H9 (cell line): ENCODE measurements at places on chromosomes 7 and 10.

- no peak for DNase-seq
These were observed 550.5 kb upstream of the COBL start for GRCh38 chr7:51867117-51867516.

GRCh38 chr10:96685306-96685705, 35.0 kb downstream of the PIK3AP1 start:
- DNase-seq = no peak

DNA sequence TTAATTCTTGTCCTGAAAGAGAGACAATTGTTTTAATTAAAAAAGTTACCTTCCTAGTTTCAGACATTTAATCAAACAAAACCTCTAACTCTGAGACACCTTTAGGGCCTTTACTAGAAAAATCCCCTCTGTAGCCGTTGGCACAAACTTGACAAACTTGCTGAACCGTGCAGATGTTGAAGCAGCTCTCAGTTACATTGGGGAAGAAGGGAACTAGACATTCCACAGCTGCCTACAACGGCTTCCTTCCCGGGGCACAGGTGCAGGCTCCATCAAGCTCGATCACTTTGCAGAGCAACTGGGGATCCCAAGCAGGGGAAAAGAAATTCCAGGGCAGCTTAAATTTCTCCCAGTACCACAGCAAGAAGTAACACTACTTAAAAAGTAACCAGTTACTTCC, 141.3 kb downstream of the SKAP2 start:
- peak; percentile 32 for DNase-seq

DNA sequence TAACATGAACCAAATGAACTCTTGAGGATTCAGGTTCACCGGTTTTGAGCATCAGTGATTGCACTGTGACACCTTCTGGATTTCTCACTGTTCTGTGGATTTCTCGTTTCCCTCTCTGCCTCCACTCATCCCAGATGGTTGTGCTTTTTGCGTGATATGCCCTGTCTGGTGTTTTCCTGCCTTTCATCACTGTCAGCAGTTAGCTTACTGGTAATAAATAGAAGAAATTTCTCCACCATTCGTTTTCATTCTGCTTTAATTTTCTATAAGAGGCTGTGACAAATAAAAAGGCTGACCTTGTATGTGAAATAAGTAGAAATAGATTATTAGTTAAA, 16.2 kb downstream of the BPGM start:
- DNase-seq = no peak

DNA sequence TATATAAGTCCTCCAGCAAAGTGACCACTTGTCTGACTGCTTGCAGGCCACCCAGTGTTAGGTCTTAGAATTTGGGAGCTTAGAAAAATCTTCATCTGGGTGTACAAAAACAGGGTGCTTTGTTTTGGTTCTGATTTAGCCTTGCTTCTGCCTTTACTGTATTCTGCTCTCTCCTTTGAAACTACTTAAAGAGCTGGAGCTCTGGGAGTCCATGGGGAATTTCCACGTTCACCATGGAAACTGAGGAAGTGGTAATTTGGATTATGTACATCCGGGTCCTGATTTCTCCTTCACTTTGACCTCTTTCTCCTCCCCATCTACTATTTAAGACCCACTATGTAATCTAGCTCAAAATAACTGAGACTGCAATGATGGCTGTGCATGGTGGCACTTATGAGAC, 103.0 kb downstream of the JAZF1 start:
- no peak for DNase-seq

DNA sequence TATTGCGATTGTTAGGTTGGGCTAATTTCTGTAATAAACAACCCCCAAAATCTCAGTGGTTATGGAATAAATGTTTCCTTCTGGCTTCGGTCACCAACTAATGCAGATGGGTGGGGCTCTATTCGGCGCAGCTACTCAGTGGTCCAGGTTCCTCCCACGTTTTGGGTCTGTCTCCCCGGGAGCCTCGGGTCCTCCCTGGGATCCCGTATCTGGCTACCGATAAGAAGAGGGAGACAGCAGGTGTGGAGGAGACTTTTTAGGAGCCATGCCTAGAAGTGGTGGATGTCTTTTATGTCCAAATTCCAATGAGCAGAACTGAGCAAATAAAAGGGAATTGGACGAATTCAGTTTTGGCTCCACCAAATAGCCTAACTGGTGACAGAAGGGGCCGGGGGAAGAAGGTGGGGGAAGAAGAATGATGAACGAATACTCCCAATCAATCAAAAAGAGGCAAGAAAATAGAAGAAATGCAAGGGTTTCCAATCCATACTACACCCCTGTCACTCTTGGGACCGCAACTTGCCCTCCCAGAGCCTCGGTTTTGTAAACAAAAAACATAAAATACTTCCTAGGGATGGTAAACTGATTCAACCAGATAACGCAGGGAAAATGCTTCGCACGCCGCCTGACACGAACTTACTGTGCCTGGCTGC, 498 bp upstream of the C10orf53 start:
- no peak for DNase-seq

DNA sequence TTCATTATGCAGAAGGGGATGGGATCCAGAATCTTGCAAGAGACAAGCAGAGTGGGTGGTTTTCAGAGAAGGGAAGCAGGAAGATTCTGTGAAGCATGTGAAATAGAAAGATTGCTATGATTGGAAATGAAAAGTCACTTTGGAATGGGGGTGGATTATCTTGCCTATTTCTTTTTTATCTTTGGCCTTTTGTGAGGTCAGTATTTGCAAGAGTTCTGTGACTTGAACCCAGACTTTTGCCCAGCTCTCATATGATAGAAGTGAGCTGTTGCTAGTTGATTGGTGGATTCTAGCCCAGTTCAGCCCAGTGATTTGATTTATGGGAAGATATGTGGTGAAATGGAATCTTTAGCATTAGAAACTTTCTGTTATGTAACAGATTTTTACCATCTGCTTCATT, 17.1 kb downstream of the ENTPD7 start:
- no peak for DNase-seq

GRCh38 chr7:113000316-113001020, 86.2 kb downstream of the GPR85 start:
- no peak for DNase-seq

DNA sequence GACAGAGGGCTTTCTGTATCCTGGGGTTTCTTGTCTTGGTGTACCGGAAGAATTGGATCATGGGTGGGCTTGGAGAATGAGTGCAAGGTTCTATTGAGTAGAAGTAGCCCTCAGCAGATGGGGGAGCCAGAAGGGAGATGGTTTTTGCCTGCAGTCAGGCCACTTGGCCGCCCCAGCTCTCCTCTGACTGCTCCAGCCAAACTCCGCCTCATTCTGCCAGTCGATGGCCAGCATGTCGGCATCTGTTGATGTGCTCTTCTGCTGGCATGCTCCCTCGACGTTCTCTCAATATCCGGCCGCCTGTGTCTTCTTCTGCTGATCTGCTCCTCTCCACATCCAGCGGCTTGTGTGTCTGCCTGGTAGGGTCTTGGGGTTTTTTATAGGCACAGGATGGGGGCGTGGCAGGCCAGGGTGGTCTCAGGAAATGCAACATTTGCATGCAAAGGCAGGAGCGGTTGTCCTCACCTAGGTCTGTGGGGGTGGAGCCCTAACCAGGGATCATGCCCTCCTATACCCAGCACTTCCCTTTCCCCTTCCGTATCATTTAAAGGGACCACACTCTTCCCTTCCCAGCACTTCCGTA, 40.2 kb upstream of the TNS3 start:
- no peak for DNase-seq

GRCh38 chr10:85667638-85668233, 698.9 kb downstream of the GRID1 start:
- DNase-seq = peak; percentile 47

- DNase-seq = peak; percentile 50
These were observed 820 bp downstream of the WAC start for GRCh38 chr10:28533571-28534304.

DNA sequence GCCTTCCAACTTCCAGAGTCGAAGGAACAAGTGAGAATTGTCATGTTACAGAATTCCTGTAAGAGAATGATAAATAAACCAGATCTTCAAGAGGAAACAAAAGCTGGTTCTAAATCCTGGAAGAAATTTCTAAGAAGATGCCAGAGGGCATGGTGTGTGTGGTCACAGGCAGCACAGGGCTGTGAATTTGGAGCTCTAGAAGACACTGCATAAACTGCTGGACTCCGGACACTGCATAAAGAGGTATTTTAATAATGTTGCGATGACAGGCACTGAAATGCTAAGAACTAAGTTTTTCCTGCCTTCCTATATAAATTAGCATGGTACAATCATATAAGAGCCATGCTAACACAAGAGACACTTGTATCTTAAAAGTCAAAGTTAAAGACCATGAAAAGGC, 86.0 kb downstream of the LARP4B start:
- no peak for DNase-seq

DNA sequence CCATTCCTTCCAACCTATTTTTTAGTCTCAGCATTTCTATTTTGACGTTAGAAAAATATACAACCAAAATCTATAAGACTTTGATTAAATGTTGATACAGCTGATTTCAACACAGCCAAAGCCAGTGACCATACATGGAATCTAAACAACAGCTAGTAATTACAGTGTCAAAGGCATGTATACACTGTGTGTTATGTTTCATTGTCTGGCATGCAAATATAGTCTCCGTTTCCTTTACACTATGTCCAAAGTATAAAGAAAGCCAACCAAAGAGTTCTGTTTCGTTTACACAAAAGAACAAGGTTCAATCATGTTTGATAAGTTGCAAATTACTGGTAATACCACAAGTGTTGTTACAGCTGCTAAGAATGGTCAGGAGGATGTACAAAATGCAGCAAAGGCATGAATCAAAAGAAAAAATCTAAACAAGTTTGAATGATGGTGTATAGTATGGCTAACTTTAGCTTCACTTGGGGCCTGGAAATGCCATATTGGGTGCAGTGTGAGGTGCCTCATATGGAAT, 268.3 kb upstream of the FERD3L start:
- DNase-seq = no peak
